ENCODE measurements at places on chromosomes 7 and 10. TPM values are rescaled to one million over a fixed set of nuclear protein-coding genes. Genes with fewer than 3 reads are reported as not detected.

GRCh38 chr7:31569528-31569927, 55.6 kb downstream of the ITPRID1 start:
- DNase-seq = no peak

- peak; percentile 24 for DNase-seq
These were observed 122.6 kb downstream of the MICU1 start for GRCh38 chr10:72503241-72503640.

GRCh38 chr10:114028425-114028824, 15.2 kb upstream of the ADRB1 start:
- no peak for DNase-seq

- DNase-seq = peak; percentile 11
These were observed 61.8 kb downstream of the RASGEF1A start for GRCh38 chr10:43204943-43205671.

- DNase-seq = no peak
These were observed 23.4 kb upstream of the BNIP3 start for GRCh38 chr10:132005147-132005546.

DNA sequence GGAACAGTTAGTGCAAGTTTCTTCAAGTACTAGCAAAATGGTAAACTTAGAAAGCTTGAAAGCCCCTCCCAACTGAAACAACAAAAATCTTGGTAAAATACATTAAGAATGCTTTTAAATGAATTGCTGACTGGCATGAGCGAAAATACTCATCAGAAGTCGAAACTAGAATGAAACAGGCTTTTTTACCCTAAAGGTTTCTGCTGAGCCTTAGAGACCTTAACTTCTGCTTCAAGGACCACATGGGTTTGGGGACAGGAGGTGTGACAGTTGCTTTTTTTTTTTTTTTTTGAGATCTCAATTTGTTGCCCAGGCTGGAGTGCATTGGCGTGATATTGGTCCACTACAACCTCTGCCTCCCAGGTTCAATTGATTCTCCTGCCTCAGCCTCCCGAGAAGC, 100.3 kb downstream of the MTPAP start:
- DNase-seq = no peak

DNA sequence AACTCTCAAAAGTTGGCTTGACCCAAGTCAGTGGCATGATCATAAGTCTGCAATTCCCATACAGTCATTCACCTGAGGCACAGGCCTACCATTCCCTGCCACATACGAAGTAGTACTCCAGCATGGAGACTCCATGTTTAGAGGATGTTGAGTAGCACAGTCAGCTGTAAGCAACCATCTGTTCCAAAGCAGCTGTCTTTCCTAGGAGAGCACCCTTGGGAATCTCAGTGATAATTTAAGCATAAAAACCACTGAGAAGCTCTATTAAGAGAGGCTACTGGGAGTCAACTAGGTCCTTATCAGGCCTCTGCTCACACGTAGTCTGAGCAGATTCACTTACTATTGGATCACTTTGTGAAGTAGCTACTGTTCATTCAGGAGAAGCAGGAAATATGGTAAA, 61.6 kb upstream of the UNC5B start:
- DNase-seq = no peak

DNA sequence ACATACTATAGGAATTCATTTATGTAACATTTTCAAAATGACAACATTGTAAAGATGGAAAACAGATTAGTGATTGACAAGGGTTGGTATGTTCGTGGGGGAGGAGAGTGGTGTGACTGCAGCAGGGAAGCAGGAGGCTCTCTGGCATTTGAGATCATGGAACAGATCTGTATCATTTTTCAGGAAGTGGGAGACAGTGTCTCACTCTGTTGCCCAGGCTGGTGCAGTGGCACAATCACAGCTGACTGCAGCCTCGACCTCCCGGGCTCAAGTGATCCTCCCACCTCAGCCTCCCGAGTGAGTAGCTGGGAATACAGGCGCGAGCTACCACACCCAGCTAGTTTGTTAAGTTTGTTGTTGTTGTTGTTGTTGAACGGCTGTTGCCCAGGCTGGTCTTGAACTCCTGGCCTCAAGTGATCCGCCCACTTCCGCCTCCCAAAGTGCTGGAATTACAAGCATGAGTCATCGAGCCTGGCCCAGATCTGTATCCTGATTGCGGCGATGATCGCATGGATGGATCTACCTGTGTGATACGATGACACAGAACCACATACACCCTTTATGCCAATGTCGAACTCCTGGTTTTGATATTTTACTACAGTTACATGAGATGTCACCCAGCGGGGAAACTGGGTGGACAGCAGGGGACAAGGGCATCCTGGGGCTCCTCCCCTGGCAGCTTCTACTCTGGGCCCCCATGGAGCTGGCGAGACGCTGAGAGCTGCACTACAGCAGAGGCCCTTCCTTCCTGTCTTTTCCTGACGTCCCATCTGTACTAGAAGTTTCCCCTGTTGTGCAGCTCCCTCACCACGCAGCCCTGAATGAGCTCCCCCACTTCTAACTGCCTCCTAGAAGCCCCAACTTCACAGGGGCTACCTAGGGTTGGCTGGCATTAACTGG, 12.3 kb upstream of the CYTH3 start:
- DNase-seq = no peak

DCLRE1A gene
- 4.4 TPM for polyA plus RNA-seq

ZNF32 gene
- polyA plus RNA-seq = 53.5 TPM

PRKG1 gene
- polyA plus RNA-seq = 16.0 TPM
